AG04449 (cell line): ENCODE measurements at places on chromosomes 16 and 17.

DNA sequence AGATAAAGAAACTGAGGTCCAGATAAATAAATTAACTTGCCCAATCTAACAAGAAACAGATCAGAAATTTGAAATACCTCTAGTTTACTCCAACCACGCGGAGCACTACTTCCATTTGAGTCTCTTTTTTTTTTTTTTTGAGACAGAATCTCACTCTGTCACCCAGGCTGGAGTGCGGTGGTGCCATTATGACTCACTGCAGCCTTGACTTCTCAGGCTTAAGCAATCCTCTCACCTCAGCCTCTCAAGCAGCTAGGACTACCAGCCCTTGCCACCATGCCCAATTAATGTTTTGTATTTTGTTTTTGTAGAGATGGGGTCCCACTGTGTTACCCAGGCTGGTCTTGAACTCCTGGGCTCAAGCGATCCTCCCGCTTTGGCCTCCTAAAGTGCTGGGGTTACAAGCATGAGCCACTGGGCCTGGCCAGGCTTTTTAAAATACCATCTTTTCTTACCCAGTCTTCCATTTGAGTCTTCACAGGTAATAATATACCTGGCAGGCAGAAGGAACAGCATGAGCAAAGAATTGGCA lies 3.3 kb upstream of the NACA2 start:
- no peak for DNase-seq

GRCh38 chr16:67091906-67092566 lies 17.7 kb upstream of the PHAF1 start:
- DNase-seq = peak; percentile 82

DNA sequence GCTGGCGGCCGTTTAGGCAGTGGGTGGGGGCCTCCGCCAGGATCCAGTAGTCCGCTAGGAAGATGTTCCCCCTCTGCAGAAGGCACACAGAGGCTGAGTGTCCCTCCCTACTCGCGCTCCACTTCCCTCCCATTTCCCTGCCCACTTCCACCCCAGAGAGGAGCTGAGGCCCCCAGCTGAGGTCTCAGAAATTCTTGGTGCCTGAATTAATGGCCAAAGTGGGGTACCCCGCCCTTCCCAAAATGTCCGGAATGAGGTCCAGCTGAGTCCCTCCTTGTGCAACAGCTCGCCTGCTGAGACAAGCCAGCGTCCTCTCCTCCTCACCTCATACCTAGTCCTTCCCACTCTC lies 7.9 kb downstream of the ALOXE3 start:
- DNase-seq = no peak

- no peak for DNase-seq
Observed at GRCh38 chr17:17577373-17577772, 14.1 kb downstream of the PEMT start.

DNA sequence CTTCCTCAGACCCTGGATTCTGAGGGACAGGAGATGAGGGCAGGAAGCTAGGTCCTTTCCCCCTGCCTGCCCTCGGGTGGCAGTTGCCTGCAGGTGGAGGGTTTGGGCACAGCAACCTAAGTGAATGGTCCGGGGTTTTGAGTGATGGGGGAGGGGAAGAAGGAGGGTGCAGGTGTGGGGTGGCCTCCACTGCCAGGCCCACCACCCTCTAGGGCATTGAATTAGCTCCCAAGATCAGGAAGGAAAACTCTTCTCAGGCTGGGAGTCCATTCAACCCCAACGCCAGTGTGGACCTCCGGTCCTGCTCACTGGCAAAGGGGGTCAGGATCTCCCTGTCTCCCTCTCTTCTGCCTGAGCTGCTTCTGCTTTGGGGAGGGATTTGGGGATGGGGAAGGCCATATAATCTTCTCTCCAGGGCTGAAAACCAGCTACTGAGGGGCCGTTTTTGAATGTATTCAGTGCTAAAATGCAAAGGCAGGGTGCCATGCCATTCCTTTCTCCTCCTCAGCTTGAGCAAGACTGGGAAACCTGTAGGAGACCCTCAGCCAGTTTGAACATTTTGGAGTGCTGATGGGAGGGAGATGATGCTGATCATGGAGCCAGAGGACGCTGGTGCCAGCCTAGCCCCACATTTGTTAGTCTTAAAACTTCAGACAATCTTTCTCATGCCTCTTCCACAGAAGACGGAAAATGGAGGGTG lies 18.8 kb downstream of the GRB7 start:
- DNase-seq = no peak

DNA sequence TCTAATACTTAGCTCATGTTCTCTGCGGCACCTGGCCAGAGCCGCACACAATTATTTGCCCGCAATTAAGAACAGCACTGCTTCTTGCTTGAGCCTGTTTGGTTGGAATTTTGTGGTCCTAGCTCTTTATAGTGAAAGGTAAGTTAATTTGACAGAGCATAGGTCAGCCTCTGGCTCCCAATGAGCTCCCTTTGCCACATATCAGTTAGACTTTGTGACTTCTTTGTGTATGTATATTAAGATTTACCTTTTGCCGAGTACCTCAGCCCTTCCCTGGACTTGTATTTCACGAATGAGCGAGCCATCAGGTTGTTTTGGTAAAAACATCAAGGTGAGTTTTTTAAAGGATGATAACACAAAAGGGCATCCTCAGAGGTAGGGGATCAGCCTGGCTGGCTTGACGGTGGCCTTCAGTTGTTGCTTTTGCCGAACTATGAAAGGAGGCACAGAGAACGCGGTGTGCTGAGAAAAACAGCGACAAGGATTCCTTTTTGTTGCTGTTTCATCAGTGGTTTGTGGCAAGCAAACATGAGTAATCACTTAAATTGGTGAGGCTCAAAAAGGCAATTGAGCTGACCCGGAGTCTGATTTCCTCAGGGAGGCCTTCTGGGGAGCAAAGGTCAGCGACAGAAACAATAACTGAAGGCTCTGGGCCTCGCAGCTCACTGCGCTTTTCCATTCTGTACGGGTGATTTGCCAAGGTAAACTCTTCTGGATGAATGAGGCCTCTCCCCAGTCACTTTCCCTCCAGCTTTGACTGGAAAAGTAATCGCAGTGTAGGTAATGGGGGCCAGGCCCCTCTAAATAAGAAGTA lies 163.6 kb downstream of the HS3ST3A1 start:
- DNase-seq = no peak

- no peak for DNase-seq
Observed at GRCh38 chr16:71328151-71328550, 30.4 kb upstream of the CALB2 start.

DNA sequence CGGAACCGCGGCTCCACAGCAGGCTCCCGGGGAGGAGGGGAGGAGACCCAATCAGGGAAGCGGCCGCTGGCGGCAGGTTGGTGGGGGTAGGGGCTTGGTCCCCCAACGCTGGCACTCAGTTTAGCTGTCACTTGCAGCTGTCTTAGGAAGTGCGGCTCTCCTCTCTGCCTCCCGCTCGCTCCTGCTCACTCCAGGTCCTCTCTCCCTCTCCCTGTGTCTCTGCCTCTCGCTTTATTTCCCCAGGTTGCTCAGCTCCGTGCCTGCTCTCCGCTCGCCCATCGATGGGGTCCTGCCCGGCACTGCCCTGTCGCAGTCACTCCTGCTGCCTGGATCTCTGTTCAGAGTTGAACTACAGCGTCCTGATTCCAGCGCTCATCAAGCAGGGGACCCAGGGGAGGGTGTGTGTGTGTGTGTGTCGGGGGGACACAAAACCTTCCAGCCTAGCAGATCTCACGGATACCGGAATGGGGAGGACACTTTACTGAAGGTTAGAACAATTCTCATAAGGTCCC lies 145.6 kb downstream of the ENGASE start:
- DNase-seq = no peak

DNA sequence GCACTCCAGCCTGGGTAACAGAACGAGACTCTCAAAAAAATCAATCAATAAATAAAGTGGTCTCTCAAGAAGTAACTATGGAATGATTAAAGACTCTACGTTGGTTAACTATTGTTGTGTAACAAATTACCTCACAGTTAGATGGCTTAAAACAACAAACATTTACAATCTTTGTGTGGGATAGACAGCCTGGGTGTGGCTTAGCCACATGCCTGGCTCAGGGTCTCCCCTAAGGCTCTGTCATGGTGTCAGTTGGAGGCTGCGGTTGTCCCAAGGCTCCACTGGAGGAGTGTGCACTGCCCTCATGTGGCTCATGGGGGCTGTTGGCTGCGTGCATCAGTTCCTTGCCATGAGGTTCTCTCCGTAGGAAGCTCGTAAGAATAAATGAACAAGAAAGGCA lies 294.5 kb downstream of the SNX29 start:
- no peak for DNase-seq

GRCh38 chr16:50050802-50051201 lies 15.0 kb upstream of the HEATR3 start:
- DNase-seq = no peak

GRCh38 chr17:20930081-20930760 lies 112.6 kb downstream of the USP22 start:
- DNase-seq = no peak

- peak; percentile 85 for DNase-seq
Observed at GRCh38 chr17:42561897-42562387, at the start of gene COASY. TSS of gene COASY (plus strand) at chr17:42562148. CDS start at chr17:42562623, 475 bp downstream.

- no peak for DNase-seq
Observed at GRCh38 chr16:86299882-86300610, 210.3 kb upstream of the FOXF1 start.

GRCh38 chr16:87970186-87970585 lies 19.0 kb downstream of the BANP start:
- no peak for DNase-seq

DNA sequence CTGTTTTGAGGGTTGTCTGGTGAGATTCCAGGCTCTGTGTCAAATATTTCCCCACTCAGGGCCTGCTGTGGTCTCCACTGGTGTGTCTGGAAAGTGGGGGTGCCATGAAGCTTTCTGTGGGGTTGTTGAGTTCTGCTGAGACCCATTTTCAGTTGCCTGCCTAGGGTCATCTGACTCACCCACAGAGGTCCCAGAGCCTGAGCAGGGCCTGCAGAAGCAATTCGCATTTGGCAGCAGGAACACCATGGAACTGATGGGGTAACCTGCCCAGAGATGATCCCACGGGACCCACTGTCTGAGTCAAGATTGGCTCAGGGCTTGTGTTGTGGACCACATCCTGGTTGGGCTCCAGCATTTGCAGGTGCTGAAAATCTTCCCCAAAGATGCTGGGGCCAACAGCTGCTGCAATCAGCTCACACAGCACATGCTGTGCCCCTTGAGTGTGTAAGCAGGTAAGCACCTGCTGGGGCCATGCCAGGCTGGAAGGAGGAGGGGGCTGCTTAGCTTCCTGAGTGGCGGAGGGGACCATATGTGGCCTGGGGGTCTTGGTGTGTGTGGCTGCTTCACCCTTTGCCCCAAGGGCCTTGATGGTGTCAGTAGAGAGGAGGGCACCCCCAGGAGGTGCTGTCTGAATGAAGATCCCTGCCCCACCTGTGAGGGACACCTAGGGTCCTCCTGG lies 1726.1 kb downstream of the TP53TG3F start:
- DNase-seq = no peak

DNA sequence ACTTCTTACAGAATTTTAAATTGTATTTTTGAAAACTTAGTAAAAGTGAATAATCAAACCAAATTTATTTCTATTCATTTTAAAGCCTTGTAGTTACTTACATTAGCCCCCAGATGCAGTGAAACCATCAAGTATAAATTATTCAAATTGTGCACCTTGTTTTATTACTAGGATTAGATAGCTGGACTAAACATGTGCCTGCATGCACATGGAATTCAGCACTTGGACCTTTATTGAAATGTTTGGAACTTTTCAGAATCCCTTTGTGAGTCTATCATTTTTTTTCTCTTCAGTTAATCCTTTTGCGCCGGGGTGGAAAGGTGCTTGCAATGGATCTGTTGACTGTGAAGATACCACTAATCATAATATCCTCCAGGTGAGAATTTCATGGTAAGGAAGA lies 4.7 kb downstream of the ZPBP2 start:
- peak; percentile 5 for DNase-seq

DNA sequence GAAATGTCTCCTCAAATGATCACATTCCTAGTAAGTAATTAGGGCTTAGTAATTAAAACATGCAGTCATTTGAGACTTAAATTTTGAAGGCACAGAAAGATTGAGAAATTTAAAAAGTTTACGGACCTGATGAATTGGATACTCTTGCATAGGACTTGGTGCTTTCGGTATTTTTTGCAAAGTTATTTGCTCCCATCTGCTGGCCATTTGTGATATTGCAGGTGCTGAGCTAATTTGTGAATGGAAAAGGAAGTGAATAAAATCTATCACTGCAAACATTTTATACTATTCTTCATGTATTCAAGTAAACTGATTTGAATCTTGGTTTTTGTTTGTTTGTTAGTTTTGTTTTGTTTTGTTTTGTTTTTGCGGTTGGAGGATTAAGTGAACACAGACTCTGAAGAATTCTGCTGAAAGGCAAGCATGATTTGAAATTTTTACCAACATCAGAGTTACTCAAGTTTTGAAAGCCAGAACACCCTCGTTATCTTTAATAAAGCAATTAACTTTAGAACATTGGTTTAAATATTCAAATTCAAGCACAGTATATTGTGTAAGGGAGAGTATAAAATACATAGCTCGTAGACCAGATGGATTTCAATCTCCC lies 689.5 kb upstream of the RBFOX1 start:
- peak; percentile 3 for DNase-seq

DNA sequence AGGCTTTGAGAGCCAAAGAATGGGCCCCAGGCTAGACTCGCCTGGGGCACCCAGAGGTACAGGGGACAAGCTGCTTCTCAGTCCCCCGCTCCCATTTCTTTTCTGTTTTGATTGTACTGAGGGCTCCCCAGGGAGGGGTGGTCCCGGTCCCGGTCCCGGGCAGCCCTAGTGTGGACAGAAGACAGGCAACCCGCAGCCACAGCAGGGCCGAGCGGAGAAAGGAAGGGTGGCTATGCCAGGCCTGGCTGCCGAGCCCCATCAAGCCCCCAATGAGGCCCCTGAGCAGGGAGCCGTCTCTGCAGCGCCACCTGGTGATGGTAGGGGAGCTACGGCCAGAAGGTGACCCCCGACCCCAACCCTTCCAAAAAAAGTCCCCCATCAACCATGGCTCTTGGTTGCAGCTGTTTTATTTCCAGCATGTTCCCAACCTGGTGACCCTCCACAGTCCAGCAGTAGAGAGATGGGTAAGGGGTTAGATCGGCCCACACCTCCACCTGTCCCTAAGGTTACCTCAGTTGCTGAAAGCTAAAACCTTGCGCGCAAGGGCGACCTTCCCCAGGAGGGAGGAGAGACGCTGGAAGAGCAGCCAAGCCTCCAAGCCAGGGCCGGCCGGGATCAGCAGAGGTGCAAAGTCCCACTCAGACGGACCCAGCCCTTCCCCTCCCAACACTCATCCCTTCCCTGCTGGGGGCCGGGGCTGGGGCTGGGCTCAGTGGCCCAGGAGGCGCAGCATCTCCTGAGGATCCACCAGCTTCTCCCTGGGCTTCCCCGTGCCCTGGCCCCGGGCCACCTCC lies 2.6 kb upstream of the GRIN2C start:
- no peak for DNase-seq

GRCh38 chr16:14510939-14511799 lies 118.9 kb downstream of the PARN start:
- peak; percentile 71 for DNase-seq
